ENCODE measurements at places on chromosomes 11 and 22.

GRCh38 chr22:42178910-42179519 lies 48.4 kb upstream of the CYP2D6 start:
- no peak for DNase-seq

DNA sequence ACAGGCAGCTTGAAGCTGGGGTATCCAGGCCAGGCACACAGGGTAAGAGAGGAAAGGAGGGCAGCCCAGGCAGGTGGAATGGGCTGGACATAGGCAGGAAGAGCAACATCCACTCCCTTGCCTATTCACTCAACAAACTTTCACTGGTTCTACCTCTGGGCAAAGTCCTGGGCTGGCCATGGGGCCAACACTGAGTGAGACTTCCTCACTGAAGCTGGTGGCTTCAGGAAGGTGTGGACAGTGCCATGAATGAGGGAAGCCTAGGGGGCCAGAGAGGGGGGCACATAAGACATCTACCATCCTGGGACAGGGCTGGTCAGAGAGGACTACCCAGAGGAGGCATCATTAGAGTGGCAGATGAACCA lies 44.9 kb upstream of the TCF20 start:
- DNase-seq = no peak

DNA sequence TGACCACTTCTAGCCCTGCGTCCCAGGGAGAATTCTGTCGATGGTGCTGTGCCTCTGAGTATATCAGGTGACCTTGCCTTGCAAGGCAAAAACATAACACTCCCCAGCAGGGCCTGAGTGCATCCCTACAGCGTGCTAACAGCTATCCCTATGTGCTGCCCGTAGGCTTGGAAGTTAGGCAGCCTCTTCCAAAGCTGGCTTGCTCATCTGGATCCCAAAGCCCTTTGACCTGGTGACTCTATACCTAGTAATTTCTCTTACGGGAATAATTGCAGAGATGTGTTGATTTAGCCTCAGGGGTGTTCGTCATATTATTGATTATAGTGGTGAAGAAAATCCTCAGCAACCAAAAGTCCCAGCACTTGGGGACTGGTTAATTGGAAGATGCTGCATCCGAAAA lies 32.6 kb upstream of the CRYBB3 start:
- DNase-seq = no peak

DNA sequence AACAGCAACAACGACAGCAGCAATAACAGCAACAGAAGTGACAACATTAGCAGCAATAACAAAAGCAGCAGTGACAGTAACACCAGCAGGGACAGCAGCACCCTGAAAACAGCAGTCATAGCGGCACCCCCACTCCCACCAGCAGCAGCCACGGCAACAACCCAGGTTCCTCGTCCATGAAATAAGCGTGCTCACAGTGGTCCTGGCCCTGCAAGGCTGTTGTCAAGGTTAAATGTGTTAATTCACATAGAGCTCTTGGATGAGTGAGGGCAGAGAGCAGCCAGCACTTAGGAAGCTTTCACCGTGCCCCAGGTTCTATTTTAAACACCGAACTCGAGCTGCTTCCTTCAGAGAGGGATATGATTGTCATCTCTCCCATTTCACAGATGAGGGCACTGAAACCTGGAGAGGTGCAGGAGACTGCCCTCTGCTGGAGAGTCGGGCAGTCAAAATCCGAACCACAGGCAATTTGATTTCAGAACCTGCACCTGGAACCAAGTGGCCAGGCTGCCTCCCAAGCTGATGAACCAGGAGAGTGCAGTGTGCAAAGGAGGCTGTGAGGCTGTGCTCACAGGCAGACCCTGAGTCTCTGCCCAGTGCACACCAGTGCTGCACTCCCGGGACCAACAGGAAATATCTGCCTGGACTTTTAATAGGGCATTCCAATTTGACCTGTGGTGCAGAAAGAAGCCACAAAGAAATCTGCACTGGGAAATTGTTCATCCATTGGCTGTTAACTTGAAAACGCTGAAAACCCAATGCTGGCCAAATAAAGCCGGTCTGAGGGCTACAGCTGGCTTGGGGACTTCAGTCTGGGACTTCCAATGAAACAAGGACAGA lies 22.9 kb upstream of the FGF3 start:
- DNase-seq = peak; percentile 28

GRCh38 chr11:2077061-2077802 lies 62.0 kb downstream of the IGF2 start:
- DNase-seq = no peak

GRCh38 chr22:17242641-17243040 lies 23.4 kb upstream of the ADA2 start:
- no peak for DNase-seq

- no peak for DNase-seq
These were observed at the start of gene OR10G6 for GRCh38 chr11:123995119-123995518. Gene OR10G6 (minus strand): TSS chr11:123995161. CDS start chr11:123995161, 0 bp downstream.

All from activated naive CD8-positive, alpha-beta T cell treated with anti-CD3 and anti-CD28 coated beads, Interleukin-2, amount 50 U/mL, for 24 hours (primary cell).